Effector memory CD8-positive, alpha-beta T cell (primary cell): ENCODE measurements at places on chromosomes 6 and 20.

DNA sequence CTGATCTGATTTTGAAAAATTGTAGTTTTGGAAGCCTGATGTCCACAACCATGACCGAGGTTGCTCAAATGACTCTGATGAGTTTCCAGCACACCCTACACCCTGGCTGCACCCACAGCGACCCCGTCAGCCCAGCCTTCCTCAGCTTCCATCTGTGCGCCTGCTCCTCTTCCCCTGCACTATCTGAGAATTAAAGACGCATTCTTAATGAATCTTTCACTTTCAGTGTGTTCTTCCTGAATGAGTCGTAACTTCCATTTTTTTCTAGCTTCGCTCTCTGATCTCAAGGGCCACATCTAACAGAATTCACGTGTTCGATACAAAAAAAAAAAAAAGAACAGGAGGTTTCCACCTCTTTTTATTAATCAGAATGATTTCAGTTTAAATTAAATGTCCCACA is 21.3 kb upstream of the RREB1 start:
- no peak for DNase-seq

DNA sequence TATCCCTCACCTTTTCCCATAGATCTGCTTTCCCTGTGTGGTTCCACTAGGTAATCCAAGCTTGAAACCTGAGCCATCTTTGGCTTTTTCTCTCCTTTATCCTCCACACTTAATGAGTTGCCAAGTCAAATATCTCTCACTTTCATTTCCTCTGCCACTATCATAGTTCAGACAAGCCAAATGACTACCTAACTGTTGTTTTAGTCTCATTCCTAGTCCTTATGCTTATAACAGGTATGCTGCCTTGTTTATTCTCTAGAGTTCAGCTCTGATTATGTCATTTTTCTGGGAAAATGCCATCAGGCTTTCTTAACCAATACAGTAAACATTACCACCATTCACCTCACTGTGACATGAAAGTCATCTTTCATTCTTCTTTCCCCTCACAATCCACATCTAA is 6.5 kb downstream of the EFHC1 start:
- no peak for DNase-seq

- no peak for DNase-seq
These were observed 35.0 kb upstream of the MDGA1 start for GRCh38 chr6:37732688-37733087.

- no peak for DNase-seq
These were observed 606.7 kb upstream of the CITED2 start for GRCh38 chr6:139981066-139981624.

GRCh38 chr6:68368845-68369244 is 266.2 kb upstream of the ADGRB3 start:
- DNase-seq = no peak

DNA sequence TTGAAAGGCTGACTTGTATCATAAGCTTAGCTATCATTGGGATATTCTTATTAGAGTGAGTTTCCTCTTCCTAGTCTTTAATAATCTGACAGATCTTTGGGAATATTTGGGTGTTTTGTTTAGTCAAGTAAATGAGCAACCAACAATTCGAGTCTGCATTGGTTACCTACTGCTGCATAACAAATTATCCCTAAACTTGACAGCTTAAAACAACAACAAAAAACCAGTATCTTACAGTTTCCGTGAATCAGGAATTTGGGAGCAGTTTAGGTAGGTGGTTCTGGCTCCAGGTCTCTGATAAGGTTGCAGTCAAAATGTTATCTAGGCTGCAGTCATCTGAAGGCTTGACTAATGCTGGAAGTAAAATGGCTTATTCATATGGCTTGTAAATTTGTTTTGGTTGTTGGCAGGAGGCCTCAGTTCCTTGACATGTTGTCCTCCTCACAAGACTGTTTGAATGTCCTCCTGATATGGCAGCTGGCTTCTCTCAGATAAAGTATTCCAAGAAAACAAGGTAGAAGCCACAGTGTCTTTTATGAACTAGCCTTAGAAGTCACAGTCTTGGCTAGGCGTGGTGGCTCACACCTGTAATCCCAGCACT is 7.2 kb downstream of the GTF3C6 start:
- DNase-seq = no peak

GRCh38 chr6:111763381-111763780 is 109.9 kb downstream of the FYN start:
- DNase-seq = no peak

- no peak for DNase-seq
These were observed 906 bp upstream of the FOXP4 start for GRCh38 chr6:41545247-41545702.

GRCh38 chr20:11247046-11248010 is 573.5 kb upstream of the JAG1 start:
- DNase-seq = no peak

DNA sequence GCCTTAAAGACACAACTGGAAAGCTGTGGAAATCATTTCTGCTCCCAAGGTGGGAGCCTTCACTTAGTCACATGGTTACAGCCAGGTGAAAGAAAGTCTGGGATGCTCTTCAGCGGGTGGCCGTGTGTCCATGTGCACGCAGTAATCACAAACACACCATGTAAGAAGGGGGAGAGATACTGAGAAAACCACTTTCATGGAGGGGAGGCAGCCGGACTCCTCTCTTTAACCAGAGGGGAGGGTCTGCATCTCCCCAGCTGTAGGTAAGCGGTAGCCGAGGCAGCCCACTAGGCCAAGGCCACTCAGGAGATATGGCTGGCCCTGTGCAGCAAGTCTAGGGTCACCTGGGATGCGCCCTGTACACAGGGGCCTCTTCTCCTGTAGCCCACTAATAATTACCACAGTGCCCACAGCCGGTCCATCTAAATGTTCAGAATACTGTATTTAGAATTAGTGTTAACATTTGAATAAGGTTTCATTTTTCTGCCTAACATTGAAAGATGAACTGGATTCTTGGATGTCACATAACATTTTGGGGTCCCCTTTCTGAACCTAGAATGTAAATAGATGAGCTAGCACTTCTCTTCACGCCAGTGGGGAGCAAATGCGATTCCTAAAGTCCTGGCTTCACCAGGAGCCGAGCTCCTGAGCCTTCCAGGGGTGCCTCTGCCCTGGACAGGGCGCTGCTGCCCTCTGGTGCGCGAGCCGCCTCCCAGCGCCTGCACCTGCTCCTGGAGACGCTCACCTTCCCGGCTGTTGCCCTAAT is 15.9 kb downstream of the GPR31 start:
- DNase-seq = peak; percentile 43

DNA sequence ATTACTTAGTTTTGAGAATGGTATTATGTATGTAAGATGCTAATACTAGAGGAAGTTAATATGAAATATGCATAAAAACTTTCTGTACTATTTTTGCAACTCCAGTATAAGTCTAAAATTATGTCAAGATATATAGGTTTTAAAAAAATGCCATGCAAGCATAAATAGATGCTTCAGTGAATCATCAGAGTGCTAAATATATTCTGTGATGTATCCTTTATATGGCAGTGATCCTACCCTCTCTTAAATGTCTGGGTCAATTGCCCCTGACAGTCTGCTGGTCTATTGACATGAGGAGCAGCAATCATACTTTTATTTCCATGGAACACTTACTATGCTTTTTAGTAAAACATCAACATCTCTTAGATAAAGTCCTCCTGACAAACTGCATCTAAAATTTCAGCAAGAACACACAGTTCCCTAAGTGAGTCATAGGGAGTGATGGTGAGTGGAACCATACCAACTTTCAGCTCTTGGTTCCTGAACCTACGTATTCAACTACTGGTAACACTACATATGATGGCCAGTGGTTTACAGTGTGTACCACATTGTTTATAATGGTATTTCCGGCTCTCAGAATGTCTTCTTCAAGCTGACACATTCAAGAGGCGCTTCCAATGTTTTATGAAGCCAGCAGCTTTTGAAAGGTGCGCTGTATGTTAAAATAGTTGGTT is 928.7 kb upstream of the GJE1 start:
- no peak for DNase-seq

DNA sequence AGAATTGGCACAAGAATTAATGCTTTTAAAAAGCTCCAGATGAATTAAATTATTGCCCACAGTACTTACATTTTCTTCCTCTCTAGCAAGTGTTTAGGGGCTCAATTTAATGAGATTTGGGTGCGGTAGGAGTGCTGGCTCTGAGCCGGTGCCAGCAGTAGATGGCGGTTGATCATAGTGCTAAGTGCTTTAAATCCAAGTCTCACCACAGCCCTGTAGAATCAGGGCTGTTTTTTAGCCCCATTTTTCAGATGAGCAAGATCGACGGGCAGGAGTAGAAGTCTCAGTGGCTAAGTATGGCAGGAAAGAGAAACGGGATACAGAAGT is 136.9 kb upstream of the SALL4 start:
- DNase-seq = no peak

DNA sequence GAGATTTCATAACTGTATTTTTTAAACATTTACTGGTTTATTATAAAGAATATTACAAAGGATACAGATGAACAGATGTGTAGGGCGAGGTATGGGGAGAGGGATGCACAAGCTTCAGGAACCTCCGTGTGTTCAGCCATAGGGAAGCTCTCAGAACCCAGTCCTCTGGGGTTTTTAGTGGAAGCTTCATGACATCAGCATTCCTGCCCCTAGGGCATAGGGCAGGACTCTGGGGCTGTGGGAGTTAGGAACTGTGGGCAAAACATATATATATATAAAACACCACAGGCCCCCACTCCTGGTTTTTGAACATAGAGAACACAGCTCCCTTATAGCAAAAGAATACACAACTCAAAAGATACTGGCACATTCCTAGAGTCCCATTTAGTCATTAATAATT is 21.9 kb downstream of the EFCAB8 start:
- no peak for DNase-seq

GRCh38 chr6:51618563-51618962 is 468.9 kb downstream of the PKHD1 start:
- DNase-seq = no peak

GRCh38 chr6:87099472-87099871 is 4.6 kb upstream of the CGA start:
- DNase-seq = no peak

GRCh38 chr6:44456070-44456965 is 68.8 kb downstream of the CDC5L start:
- peak; percentile 15 for DNase-seq

GRCh38 chr6:76052314-76052713 is 20.1 kb downstream of the IMPG1 start:
- no peak for DNase-seq

DNA sequence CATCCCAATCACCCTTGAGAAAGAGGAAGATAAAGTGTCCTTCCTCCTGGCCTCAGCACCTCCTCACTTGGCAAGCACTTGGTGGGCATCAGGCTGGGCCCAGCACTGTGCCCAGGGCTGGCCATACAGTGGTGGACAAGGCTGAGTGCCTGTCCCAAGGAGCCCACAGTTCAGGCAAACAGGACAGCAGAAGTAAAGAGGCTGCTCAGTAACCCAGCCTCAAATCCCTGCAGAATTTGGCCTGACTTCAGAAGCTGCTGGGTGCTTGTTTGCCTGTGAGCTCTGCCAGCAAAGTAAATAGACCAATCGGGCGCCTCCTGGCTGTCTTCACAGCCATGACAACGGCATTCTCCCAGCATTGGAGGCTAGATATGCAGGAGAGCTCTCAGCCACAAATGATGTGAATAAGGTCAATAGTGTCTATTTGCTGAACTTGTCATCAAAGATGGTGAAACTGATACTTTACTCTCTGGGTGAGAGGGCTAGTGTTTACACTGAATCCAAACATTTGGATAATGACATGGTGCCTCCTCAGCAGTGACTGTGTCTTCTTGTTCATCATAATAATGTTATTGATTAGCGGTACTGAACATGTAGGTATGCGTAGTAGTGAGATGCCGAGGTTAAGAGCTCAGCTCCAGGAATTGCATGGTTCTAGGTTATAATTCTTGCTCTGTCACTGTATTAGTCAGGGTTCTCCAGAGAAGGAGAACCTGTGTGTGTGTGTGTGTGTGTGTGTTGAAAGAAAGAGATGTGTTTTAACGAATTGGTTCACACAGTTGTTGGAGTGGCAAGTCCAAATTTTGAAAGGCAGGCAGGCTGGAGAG is 36.9 kb upstream of the FANCE start:
- DNase-seq = no peak

DNA sequence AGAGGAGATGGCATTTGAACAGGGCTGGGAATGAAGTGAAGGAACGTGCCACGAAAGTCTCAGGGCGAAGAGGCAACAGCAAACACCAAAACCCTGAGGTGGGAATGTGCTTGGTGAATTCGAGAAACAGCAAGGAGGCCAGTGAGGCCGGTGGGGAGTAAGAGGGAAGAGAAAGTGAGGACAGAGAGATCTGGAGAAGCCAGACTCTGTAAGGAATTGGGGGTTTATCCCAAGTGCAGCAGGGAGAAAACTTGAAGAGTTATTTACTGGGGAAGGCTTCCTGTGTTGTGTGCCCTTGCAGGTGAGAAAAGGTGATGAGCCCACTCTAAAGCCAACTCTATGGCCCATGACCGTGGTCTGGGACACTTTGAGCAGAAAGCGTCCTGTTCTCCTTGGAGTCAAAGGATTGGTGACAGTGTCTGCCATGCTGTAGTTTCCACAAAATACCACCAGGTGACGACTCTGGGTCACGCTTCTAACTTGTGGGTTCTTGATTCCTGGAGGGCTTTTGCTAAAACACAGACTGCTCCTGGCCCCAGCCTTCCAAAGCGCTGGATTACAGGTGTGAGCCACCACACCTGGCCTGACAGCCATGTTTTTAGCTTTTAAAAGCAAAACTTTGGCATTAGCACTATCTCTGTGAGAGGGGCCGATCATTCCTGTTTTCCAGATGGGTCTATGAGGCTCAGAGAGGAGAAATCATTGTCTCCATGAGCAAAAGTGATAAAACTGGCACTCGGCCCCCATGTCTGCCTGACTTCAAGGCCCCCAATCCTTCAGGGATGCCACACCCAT is 18.0 kb upstream of the CSNK2A1 start:
- DNase-seq = peak; percentile 39
